Activated naive CD4-positive, alpha-beta T cell treated with anti-CD3 and anti-CD28 coated beads, Interleukin-2, amount 50 U/mL, for 72 hours (primary cell): ENCODE measurements at places on chromosomes 7 and 10. TPM values are rescaled to one million over a fixed set of nuclear protein-coding genes. Genes with fewer than 3 reads are reported as not detected.

PAX4 gene
- not detected for total RNA-seq

GRCh38 chr10:129970465-129971364 lies 6.6 kb upstream of the EBF3 start:
- no peak for DNase-seq

DNA sequence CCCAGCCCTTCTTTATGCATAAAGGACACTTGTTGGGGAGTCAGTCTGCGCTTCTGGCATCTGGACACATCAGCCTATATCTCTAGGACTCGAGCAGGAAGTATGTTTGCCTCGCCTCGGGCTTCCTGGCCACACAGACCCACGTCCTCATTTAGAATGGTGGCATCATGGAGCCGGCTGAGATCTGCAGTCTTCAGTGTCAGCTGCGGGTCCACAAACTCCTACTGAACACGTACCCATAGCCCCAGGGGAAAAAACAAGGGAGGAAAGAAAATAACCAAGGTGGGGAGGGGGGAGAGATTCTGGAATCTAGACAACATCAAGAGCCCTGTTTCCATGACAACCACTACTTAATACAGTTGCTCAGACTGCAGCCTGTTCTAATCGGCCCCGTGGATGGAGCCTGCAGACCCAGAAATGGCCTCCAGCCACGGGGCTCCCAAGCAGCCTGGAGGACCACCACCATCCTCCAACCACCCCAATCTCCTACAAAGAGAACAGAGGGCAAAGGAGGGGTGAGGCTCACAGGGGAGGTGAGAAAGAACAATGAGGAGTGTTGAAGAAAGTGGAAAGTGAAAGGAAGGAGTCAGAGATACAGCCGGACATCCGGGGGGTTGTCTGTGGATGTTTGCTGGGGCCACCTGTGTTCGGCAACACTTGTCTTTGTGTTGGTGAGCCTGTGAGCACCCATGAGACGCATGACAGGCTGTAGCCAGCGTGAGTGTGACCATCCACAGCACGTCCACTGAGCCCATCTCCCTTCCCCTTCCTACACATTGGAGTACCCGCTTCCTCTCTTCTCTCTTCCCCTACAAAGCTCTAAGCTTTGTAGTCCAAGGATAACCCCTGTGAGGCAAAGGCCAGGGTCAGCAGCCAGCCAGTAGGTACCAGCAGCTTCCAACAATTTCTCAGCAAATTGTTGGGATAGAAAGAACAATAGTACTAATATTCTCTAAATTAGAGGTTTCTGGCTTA lies 141.0 kb downstream of the PLXNA4 start:
- no peak for DNase-seq

- DNase-seq, result no peak
Observed at GRCh38 chr10:30000802-30001571, 58.4 kb downstream of the JCAD start.
